ENCODE measurements at places on chromosomes 6 and 20.
A peak's percentile ranks its signal among the peaks of the same experiment; 100 is the strongest.

GRCh38 chr6:37131104-37131959, 38.6 kb upstream of the PIM1 start:
- H3K27ac ChIP-seq = peak overlapping the region; percentile 98
- DNase-seq = no peak
- H3K4me1 ChIP-seq = peaks cover 64% of the 10 kb centered on the region
- H3K36me3 ChIP-seq = no peaks in the 10 kb centered on the region
- no peaks in the 10 kb centered on the region for H3K27me3 ChIP-seq
- H3K4me3 ChIP-seq = no peak overlapping the region

GRCh38 chr20:54585217-54585616, 109.8 kb downstream of the DOK5 start:
- no peak overlapping the region for H3K27ac ChIP-seq
- no peaks in the 10 kb centered on the region for H3K36me3 ChIP-seq
- no peaks in the 10 kb centered on the region for H3K4me1 ChIP-seq
- peaks cover 24% of the 10 kb centered on the region for H3K27me3 ChIP-seq

DNA sequence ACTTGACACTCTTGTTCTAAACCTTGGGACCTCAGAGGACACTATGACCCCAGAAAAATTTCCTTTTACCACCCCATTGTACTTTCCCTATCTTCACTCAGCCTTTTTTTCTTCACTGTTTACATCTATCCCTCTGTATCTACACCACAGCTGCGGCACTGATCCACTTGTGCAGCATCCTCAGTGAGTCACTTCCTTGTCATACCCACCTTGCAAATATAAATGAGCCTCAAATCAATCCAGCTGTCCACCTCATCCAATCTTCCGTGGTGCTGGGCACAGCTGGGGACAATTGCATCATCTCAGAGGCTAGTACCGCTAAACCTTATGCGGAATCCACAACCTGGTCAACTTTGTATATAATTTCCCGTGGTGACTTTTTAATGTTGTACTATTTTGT, 710.5 kb downstream of the QKI start:
- no peak overlapping the region for H3K27ac ChIP-seq
- no peak for DNase-seq
- H3K36me3 ChIP-seq = no peaks in the 10 kb centered on the region
- H3K4me3 ChIP-seq = no peak overlapping the region
- no peaks in the 10 kb centered on the region for H3K4me1 ChIP-seq

DNA sequence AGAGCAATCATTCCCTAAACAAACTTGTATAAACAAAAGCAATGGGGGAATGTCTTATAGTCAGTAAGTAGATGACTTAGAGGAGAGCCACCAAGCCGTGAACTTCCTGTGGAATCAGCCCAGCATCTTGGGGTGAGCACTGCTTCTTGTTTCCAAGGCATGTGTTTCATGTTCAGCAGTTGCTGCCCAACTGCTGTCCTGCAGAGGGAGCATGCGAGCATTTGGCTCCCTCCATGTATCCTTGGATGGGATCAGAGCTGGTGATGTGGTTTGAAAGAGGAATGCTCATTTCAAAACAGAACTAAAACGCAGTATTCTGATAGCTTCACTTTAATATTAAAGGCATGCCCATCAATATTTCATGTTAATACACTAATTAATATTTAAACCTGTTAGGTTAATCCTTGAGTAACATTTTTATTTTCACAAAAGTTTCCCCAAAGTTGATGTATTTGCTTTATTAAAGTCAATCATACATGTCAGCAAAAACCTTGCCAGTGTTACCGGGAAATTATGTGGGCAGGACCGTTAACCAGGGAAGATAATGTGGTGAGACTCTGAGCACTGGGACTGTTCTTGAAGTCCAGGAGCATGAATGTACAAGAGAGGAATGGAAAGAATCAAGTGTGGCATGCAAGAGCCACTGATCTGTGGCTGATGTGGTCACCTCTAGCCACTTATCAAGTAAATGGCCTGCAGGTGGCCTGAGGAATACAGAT, 172.1 kb upstream of the GGTLC1 start:
- H3K4me1 ChIP-seq = no peaks in the 10 kb centered on the region
- H3K36me3 ChIP-seq = no peaks in the 10 kb centered on the region
- DNase-seq = no peak
- H3K27me3 ChIP-seq = no peaks in the 10 kb centered on the region

DNA sequence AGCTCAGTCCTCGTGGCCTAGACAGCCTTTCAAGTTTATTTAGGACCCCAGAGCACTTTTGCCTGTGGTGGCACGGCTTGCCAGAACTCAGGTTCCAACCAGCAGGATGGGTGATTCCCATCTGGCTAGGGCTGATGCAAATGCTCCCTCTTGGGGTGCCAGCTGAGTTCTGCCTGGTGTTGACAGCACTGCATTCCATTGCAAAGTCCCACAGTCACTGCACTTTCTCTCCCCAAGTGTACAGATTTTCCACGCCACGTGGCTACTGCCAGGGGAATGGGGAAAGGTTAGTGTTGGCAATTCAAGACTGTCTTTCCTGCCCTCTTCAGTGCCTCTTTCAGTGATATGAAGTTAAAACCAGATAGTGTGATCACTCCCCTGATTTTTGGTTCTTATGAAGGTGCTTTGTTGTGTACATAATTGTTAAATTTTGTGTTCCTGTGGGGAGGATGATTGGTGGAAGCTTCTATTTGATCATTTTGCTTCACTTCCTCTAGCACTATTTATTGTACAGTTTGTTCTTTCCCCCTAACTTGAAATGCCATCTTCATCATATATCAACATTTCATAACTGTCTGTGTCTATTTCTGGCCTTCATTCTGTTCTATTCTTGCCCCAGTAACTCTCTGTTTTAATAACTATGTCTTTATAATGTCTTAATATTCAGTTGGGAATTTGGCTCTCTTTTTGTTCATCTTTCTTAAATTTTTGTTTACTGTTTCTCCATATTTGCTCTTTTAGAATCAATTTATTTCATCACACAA, 86.2 kb downstream of the CFAP61 start:
- no peaks in the 10 kb centered on the region for H3K4me1 ChIP-seq
- H3K36me3 ChIP-seq = no peaks in the 10 kb centered on the region
- H3K27me3 ChIP-seq = no peaks in the 10 kb centered on the region
- no peak overlapping the region for H3K4me3 ChIP-seq
- no peak overlapping the region for H3K27ac ChIP-seq

DNA sequence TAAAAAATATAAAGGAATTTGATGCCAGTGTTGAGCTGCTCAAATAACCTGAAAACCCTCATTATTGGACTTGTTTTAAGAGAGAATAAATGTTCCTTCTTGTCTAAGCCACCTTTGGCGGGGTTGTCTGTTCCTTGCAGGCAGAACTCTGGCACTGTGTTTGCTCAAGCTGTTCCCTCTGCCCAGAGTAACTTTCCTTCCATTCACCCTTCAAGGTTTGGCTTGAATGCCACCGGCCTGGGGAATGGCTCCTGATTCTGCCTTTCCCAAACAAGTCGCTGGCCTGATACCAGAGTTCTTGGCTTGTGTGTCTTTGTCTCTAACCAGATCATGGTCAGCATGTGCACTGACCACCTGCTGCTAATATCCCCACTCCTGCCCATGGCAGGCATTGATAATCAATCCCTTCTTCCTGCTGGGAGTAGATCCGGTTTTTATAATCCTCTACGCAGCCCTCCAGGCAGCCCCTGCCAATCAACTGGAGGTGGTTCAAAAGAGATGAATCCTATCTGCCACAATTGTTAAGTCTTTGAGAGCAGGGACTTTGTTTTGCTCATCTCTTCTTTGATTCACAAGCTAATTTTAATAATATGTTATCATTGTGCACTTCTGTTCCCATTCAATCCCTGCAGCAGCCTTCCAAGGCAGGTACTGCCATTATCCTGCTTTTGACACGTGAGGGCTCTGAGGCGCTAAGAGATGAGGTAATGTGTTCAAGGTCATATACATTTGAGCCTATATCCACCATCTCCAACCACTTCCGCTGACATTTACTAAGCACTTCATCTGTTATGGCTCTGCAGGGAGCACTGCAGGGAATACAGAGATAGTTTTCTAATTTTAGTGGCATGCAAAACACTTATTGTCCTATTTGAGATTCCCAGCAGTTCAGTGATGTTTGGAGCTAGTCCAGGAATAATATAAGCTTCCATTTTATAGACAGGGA, 3.1 kb upstream of the CCM2L start:
- H3K27me3 ChIP-seq = peaks cover 7% of the 10 kb centered on the region
- H3K4me3 ChIP-seq = no peak overlapping the region
- no peak for DNase-seq
- H3K27ac ChIP-seq = no peak overlapping the region

GRCh38 chr6:16822975-16823717, 61.9 kb upstream of the ATXN1 start:
- H3K27ac ChIP-seq = no peak overlapping the region
- peaks cover 5% of the 10 kb centered on the region for H3K4me1 ChIP-seq
- no peaks in the 10 kb centered on the region for H3K36me3 ChIP-seq
- DNase-seq = no peak

GRCh38 chr20:20181322-20181721, 129.0 kb downstream of the CFAP61 start:
- H3K27ac ChIP-seq = no peak overlapping the region
- no peak for DNase-seq
- H3K4me1 ChIP-seq = no peaks in the 10 kb centered on the region
- H3K36me3 ChIP-seq = no peaks in the 10 kb centered on the region
- no peak overlapping the region for H3K4me3 ChIP-seq

DNA sequence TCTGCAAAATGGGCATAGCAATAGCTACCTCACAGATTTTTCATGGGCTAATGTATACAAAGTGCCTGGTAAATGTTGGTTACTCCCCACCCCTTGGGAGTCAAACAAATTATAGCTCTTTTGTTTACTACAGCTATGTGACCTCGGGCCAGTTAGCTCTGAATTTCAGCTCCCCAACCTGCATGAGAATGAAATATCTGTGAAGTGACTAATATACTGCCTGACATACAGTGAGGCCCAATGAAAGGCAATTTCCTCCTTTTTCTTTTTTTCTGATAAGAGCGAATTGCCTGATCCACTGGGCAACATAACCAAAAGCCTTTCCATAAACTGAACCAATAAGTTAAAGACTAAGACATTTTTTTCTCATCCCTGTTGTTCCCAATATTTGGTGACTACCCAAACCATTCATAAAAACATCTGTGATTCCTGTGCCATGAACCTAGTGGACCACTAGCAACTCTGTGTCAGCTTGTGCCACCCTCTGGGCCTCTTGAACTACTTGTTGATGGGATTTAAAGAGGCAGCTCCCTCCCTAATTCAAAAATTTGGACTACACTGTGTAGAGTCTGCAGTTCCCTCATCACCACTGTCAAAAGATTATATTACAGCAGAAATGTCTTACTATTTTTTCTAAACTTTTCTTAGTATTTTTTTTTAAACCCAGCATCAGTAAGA, 91.9 kb upstream of the TMEM30A start:
- H3K36me3 ChIP-seq = no peaks in the 10 kb centered on the region
- DNase-seq = no peak
- no peaks in the 10 kb centered on the region for H3K4me1 ChIP-seq
- H3K27ac ChIP-seq = no peak overlapping the region

DNA sequence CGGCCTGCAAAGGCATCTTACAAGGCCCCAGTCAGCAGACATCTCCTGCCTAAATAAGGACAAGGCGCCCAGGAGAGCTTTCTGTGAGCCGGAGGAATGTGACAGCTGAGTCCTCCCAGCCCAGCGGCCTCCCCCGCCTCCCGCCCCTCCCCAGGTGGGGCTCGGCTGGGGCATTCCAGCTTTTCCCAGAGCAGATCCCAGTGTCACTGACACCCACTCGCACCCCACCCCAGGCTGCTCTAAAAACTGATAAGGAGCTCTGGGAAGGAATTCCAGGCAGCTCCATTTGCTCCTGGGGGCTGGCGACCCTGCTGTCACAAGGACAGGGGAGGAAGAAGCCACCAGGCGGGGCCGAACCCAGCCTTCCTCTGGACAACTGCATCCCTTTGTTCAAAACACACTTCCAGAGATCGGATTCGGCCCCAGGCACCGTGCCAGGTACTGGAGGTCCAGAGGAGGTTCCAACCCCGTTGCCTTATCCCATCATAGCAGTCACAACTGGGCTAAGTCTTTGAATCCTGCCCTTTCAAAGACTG, 49.7 kb downstream of the JPH2 start:
- H3K27ac ChIP-seq = peak overlapping the region; percentile 24
- no peak overlapping the region for H3K4me3 ChIP-seq
- H3K4me1 ChIP-seq = peaks cover 10% of the 10 kb centered on the region
- no peak for DNase-seq
- H3K27me3 ChIP-seq = no peaks in the 10 kb centered on the region

DNA sequence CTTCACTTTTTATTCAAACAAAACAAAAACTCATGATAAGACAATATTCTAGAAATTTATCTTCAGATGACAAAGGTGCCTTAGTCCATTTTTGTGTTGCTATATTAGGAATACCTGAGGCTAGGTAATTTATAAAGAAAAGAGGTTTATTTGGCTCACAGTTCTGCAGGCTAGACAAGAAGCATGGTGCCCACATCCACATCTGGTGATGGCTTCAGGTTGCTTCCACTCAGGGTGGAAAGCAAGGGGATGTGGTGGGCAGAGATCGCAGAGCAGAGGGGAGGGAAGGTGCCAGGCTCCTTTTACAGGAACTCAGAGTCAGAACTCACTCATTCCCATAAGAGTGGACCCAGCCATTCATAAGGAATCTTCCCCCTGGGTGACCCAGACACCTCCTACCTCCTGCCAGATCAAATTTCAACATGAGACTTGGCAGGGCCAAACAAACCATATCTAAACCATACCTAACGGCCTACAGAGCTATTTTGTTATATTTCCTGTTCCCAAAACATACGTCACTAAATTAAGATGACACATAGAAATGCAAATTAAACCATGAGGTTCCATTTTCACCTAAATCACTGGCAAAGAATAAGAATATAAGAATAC, 26.4 kb downstream of the ABHD12 start:
- no peak overlapping the region for H3K27ac ChIP-seq
- H3K4me1 ChIP-seq = no peaks in the 10 kb centered on the region
- H3K36me3 ChIP-seq = no peaks in the 10 kb centered on the region
- H3K27me3 ChIP-seq = no peaks in the 10 kb centered on the region
- DNase-seq = no peak
- no peak overlapping the region for H3K4me3 ChIP-seq

DNA sequence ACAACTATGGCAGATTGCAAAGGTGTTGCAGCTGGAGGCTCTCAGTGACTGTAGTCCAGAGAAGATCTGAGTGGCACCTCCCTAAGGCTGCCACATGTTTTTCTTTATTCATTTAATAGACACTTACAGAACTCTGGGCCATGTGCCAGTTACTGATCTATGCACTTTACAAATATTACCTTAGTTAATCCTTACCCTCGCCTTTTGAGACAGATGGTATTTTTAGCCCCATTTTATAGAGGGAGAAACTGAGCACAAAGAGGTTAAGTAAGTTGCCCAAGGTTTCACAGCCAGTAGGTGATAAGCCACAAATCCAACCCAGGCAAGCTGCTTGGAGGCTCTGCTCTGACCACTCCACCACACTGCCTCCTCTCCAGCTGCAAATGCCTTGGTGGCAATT, 6.5 kb upstream of the SCRT2 start:
- H3K4me1 ChIP-seq = no peaks in the 10 kb centered on the region
- DNase-seq = no peak
- H3K27me3 ChIP-seq = peaks cover 50% of the 10 kb centered on the region

GRCh38 chr20:32358632-32358882, 426 bp downstream of the ASXL1 start:
- DNase-seq = no peak
- peaks cover 14% of the 10 kb centered on the region for H3K36me3 ChIP-seq
- H3K27ac ChIP-seq = peak overlapping the region; percentile 91
- H3K27me3 ChIP-seq = no peaks in the 10 kb centered on the region
- peak overlapping the region; percentile 96 for H3K4me3 ChIP-seq
- peaks cover 23% of the 10 kb centered on the region for H3K4me1 ChIP-seq
